ENCODE measurements at places on chromosomes 6 and 20.

- no peak for DNase-seq
Measured at GRCh38 chr20:4225745-4226144, 210.4 kb upstream of the RNF24 start.

DNA sequence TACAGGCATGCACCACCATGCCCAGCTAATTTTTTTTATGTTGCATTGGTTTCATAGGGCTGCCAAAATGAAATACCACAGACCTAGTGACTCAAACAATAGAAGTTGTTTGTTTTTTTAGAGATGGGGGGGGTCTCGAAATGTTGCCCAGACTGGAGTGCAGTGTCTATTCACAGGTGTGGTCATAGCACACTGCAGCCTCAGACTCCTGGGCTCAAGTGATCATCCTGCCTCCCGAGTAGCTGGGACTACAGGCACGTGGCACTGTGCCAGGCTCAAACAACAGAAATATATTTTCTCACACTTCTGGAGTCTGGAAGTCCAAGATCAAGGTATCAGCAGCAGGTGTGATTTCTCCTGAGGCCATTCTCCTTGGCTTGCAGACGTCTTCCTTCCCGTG is 6.6 kb upstream of the SLC16A10 start:
- no peak for DNase-seq

DNA sequence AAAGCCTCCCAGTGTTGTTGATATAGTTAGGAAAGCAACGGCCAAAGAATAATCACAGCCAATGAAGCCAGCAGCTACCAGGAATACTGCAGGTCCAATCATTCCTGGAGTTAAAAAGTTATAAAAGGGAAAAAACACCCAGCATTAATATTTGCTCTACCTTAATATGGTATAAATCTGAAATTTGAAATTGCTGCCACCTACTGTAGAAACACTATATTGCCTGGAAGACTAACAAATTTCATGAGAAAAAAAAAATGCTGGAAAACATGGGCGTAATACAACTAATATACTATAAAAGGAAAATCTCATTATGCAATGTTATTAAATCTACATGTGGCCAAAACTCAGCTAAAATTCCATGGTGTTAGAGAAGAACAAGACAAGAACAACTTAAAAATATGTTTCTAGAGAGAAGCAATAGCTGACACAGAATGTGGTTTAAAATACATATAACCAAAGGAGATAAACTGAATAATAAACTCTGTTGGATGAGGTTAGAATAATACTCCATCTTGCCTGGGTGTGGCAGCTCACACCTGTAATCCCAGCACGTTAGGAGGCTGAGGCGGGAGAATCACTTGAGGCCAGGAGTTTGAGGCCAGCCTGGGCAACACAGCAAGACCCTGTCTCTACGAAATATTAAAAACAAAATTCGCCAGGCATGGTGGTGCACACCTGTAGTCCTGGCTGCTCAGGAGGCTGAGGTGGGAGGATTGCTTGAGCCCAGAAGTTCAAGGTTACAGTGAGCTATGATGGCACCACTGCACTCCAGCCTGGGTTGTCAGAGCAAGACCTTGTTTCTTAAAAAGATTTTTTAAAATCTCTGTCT is 43.1 kb downstream of the SLC17A5 start:
- DNase-seq, result no peak

DNA sequence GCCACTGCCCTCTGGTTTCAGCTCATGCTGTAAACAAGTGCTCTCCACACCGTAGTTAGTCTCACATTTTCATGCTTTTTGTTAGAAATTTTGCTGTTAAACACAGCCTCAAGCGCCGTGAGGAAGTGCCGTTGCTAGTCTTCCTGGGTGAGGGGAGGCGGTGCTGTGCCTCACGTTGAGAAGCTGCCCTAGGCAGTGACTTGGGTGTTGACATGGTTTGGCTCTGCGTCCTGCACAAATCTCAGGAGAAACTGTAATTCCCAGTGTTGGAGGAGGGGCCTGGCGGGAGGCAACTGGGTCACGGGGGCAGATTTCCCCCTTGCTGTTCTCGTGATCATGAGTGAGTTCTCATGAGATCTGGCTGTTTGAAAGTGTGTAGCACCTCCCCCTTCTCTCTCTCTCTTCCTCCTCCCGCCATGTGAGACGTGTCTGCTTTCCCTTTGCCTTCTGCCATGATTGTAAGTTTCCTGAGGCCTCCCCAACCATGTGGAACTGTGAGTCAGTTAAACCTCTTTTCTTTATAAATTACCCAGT is 95.8 kb downstream of the ERMARD start:
- DNase-seq, result no peak

DNA sequence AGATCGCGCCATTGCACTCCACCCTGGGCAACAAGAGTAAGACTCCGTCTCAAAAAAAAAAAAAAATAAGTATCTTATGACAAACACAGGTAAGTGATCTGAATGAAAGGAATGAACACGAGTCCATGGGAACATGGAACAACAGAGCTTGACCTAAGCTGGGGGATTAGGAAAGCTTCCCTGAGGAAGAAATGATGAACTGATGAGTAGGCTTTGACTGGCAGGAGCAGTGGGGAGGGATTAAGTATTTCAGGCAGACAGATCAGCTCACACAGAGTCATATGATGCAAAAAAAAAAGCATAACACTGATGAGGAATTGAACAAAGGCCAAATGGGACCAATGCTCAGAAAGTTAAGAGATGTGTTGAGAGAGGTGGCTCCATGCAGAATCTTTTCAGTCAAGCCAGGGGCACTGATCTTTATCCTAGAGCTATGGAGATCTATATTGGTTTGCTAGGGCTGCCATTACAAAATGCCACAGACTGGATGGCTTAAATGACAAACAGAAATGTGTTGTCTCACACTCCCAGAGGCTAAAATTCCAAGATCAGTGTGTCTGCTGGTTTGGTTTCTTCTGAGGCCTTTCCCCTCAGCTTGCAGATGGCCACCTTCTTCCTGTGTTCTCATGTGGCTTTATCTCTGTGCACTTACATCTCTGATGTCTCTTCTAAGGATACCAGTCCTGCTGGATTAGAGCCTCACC is 85.6 kb downstream of the ANKRD6 start:
- no peak for DNase-seq

- DNase-seq, result no peak
Measured at GRCh38 chr6:36273067-36273466, 3.2 kb downstream of the PNPLA1 start.

DNA sequence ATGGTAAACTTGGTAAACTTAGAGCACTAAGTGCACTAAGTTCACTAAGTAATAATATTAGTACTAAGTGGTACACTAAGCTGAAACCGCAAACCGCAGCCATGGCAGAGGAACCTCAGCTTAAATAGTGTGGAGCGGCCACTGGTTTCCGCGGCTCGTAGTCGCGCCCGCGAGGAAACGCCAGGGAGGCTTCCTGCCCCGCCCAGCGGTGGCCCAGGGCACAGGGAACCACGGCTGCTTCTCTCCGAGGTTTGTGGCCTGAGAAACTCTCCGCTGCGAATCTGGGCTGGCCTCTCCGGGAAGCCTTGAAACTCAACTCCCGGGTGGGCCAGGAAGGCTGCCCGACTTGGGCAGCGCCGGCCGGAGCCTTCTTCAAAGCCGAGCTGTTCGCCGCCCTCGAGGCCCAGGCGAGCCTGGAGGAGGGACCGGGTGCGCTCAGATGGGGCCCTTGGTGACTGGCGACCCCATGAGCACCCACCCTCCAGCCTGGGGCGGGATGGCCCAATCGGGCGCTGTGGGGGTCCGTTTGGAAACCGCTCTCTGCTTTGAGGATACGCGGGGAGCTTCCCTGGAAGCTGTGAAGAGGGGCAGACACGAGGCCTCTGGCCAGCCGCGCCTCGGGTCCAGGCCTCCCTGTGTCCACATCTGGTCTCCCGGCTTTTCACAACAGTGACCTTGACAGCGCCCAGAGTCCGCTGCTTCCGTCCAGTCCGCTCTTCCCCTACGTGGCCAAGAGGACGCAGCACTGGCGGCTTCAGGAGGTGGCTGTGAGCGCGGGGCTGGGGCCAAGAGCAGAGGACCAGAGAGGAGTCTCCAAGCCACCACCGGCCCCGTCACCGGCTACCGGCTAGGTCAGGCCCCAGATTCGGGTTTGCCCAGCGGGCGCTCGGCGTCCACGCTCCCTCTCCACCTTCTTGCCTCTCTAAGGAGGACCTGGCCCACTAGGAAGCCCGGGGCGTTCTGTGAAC is 25.4 kb upstream of the HLA-E start:
- DNase-seq, result no peak

DNA sequence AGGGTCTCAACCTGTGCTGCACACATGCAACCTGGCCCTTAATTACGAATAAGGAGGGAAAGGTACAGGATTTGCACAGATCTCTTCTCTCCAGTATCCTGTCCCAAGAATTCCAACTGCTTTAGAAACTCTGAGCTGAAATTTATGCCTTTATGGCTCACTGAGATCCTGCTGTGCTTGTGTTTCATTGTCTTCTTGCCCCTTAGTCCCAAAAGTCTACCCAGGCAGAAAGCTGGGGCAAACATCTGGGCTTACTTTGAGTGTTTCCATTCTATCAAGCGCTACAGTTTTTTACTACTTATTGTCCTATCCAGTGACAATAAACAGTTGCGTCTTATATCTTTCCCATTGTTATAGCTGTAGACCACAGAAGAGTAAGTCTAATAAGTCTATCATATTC is 99.7 kb downstream of the LIN28B start:
- no peak for DNase-seq

DNA sequence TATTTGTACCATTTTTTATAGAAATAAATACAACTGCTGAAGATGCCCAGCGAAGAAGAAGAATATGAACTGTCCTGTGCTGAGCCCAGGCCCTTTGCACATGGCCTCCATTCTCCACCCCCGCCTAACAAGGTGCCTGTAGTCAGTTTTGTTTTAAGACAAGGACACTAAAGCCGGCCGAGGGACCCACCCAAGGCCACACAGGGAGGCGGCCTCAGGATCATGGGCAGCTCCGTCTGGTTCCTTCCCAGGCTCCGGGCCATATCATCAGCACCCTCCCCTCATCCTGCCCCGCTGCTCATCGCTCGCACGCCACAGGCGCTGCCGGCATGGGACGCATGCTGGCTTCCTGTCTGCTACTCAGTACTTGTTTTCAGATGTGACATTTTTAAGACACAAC is 21.3 kb downstream of the PSMG4 start:
- DNase-seq, result no peak

DNA sequence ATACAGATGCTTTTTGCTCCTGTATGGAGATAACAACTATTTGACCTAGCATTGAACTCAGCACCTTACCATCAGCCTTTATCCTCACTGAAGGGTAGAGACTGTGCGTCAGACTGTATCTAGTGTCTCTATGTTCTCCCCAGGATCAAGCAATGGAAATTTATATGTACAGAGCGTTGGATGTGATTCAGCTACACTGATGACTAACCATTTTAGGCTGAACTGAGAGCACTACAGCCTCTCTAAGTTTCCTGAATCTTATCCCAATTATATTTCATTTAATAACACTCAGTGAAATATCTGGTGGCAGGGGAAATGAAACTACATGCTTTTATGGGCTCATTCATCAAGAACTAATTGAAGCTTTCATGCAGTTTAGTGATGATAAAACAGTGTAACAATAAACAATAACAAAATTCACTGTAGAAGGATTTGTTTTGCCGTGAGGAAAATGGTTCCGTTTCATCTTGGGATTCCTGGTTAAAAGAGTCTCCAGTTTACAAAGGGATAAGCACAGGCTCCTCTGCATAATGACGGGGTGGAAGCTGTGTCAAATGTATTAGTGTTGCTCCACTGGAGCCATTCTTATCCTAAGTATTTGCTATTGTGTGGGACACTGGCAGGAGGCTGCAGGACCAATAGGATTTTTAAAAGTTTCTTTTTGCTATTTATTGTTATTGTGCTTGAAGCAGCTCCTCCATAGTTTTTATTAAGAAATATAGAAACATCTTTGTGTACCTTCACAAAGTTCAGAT is 567.6 kb upstream of the MMS22L start:
- no peak for DNase-seq

DNA sequence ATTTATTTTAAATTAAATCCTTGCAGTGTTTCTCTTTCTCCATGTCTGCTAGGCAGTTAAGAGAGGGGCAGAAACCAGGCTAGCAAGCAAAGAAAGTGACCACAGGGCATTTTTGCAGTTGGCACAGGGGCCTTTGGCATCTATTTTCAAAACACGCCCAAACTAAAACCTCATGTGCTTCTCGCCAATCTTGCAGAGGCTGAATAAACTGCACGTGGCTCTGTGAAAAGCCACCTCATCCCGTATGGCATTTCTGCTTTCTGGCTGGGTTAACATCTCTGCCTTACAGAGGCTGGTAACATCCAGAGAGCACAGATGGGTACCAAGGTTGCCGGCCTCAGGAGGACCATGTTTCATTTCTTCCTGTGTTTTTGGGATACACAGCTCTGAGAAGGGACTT is 54.6 kb downstream of the GJA10 start:
- no peak for DNase-seq

- no peak for DNase-seq
Measured at GRCh38 chr6:132218059-132218696, 183.1 kb downstream of the MOXD1 start.

DNA sequence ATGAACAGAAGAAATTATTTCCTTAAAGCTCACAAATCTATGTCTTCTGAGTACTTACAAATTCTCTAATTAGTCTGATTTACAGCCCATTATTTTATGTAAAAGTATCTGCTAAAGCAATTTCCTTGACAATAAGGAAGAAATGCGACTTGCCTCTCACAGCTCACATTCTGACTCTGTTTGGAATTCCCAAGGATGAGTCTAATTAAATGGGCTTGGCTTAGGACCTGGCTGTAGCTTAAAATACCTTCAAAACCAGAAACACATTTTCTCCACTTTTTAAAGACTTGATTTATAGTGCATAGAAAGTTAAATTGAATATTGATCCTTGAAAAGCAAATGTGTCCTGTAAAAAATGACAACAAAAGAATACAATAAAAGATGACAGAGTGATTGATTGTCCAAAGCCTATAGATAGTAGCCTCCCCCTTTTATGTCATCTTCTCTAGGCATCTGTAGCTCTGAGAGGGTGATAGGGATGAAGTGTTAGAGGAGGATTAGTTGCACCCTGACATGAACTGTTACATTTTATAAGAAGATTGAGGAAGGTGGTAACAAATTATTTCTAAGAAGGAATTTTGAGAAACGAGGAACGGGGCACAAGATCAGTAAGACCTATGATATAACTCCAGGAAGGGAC is 118.9 kb downstream of the MACROD2 start:
- DNase-seq, result no peak

DNA sequence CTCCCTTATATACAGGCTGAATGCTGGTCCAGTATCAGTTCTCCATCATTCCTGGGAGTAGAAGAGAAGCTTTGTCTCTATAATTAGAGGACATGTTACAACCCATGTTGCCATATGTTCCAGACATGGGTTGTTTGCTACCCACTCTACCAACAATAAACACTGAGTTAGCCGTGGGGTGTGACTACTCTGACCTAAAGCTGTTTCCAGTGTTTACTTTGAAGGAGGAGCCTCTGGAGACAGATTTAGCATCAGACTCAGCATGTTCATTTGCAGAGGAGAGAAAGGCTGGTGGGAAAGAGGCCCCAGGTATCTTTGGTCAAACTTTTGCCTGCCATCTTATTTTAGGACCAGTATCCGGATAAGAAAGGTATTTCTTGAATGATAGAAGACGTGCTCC is 157.9 kb upstream of the SNX9 start:
- DNase-seq, result no peak

- no peak for DNase-seq
Measured at GRCh38 chr6:15331143-15331542, 85.3 kb downstream of the JARID2 start.

All from H7 (cell line).